ENCODE measurements at places on chromosomes 11 and 22.

GRCh38 chr11:116193321-116194131, 579.3 kb downstream of the BUD13 start:
- peak; percentile 90 for DNase-seq

DNA sequence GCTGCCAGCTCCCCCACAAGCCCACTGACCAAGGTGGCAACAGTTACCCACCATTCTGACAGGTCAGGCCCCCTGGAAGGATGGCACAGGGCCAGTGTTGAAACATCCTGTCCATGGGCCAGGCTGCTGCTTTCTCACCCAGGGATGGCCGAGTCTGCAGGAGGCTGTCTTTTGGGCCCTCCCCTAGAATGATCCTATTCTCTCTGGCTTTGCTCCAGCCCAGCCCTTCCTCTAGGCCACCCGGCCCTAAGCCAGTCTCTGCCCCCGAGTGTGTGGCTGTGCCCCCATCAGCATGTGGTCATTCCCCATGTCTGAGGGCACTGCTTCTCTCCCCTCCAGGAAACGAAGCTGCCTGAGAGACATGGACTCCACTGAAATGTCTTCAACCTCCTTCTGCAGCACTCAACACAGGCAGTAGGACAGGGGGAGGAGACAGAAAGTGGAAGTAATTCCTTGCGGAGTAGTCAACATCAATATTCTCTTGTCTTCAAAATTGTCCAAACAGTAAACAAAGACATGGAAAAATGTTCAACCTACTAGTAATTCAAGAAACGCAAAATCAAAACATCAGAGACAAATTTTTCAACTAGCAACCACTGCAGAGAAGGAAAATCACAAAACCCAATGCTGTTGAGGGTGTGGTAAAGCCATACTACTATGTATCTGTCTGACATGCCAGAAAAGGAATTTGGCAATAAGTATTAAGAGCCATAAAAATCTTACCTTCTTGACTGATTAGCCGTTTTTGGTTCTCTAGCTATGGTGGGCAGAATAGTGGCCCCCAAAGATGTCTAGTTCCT, 5.1 kb upstream of the SCARF2 start:
- no peak for DNase-seq

GRCh38 chr11:118889797-118890196, 6.1 kb downstream of the CXCR5 start:
- peak; percentile 63 for DNase-seq

DNA sequence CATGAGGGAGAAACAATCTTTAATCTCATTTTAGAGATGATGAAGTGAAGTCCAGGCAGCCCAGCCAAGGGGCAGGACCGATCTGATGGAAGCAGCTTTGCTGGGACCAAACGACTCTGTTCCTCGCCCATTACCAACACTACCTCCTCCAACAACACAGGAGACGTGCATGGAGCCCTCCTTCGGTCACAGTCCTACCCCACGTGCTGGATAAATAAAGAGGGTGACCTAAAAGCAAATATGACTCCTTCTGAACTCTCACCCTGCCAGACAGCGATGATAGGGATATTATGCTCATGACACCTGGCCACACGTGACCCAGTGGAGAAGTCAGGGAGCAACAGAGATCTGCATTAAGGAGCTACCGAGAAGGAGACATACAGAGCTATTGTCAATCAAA, 26.0 kb downstream of the SCGB1A1 start:
- DNase-seq: no peak

DNA sequence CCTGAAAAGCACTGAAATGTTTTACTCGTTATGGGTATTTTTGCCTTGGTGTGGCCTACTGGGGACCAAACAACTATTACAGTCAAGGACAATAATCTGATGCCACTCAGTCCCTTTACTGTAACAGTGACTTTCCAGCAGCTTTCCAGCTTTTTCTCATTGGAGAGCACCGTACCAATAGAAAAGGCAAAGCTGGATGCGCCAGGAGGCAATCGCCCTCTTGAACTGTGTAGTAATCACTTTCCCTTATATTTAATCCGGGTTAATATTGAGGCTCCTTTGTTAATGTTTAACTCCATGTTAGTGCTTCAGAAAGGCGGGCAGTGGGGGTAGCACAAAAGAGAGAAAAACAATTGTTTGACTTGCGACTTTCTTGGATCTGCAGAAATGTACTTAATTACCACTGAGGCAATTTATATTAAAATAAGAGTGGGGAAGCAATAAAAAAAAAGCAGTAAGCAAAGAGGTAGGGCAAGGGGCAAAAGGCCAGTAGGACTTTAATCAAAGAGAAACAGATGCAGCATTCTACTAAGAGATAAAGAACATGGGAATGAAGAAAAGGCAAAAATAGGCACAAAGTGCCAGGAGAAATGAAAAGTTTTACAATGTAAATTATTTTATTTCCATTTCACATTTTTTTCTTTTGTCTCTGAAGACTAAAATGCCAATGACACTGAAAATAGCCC, 81.6 kb downstream of the LRRC4C start:
- no peak for DNase-seq

DNA sequence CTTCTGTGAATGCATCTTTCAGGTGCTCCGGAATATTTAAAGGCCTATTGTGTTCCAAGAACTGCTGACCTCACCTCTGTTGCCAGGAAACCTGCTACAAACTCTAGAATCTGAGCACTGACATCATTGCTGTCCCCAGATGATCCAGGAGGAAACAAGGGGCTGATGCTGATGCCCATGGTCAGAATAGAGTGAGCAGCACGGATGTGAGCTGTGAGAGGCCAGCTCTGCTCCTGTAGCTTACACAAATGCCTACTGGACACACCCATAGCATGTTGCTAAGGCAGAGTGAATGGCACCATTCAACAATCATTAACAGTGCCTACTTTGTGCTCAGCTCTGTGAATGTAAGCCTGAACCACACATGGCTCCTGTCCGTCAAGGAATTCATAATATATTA, 276.7 kb upstream of the API5 start:
- no peak for DNase-seq

DNA sequence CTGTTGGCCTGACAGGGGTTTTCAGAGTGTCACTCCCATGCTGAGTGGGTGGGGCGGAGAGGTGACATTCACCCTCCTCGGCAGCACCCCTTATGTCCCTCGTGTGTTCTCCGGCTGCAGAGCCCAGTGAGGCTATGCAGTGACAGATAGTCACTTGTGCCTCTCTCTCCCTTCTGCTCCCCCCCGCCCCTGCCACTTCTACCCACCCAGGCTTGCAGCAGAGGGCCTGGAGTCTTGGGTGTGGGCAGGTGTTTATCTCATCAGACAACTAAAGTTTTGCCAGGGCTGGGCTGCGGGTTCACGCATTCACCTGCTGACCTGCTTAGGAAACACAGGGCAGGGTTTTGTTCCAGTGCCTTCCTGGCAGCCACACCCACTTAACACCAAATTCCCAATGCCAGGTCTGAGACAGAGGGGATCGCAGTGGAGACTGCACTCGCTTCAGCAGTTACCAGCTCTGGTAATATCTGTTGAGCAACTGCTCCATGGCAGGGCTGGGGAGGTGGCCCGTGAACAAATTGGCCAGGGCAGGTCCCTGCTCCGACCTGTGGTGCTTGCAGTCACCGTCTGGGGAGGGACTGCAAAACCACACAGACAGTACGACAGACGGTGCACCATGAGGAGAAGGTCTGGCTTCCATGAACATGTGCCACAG, 50.5 kb upstream of the ADA2 start:
- no peak for DNase-seq

DNA sequence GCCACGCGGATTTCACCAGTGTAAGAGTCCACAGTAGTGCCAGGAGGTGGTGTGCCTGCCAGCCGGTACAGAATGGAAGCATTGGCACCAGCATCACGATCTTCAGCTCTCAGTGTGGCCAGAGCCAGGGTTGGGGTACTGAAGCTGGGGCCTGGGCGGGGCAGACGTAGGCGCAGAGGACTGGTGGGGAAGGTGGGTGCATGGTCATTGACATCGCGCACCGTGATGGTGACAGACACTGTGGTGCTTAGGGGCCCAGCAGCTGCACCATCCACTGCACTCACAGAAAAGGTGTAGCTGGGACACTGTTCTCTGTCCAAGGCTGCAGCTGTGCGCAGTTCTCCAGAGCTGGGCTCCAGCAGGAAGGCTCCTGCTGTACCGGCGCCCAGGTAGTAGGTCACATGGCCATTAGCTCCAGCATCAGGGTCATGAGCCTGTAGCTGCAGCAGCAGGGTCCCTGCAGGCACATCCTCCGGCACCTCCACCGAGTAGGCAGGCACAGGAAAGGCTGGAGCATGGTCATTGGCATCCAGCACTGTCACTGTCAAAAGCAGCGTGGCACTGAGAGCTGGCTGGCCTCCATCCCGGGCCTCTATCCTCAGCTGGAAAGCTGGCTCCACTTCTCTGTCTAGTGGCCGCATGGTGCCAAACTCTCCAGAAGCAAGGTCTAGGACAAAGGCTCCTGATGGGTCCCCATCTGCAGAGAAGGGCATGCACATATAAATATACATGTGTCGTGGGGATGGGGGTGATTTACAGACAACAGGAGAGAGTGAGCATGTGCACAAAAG, 7.9 kb upstream of the TPP1 start:
- no peak for DNase-seq

- DNase-seq: no peak
Measured at GRCh38 chr11:24511511-24511910, 14.7 kb downstream of the LUZP2 start.

- peak; percentile 39 for DNase-seq
Measured at GRCh38 chr22:30286813-30287647, 2.3 kb downstream of the CASTOR1 start.

Measured in fibroblast of skin of right biceps (primary cell).